ENCODE measurements at places on chromosomes 1 and 21.

- no peak for DNase-seq
These were observed 5.3 kb upstream of the LRRC39 start for GRCh38 chr1:100183370-100183769.

GRCh38 chr21:41186755-41187536 lies 19.0 kb downstream of the BACE2 start:
- no peak for DNase-seq

GRCh38 chr21:27564684-27565301 lies 597.9 kb upstream of the ADAMTS5 start:
- peak; percentile 9 for DNase-seq

- peak; percentile 46 for DNase-seq
These were observed 24.9 kb upstream of the TMEM52 start for GRCh38 chr1:1943834-1944570.

GRCh38 chr1:203080456-203080855 lies 5.4 kb downstream of the MYOG start:
- DNase-seq: no peak

GRCh38 chr1:95396557-95396956 lies 162.5 kb downstream of the RWDD3 start:
- no peak for DNase-seq

DNA sequence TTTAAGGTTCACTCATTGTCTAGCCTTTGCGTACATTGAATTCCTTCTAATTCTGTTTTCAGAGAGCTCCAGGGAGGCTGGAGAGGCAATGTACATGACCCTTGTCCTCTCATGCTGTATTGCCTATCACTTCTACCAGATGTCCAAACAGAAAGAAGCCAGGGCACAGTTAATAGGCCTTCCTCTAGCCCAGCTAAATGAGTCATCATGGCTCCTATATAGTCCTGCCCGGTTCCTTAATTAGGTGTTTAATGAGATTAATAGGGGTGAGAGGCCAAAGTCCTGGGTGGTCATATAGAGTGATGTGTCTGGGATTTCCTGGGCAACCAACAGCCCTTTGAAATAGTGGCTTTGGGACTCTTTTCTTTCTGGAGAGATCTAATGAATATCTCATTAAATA lies 76.3 kb downstream of the ZSCAN20 start:
- DNase-seq: no peak

DNA sequence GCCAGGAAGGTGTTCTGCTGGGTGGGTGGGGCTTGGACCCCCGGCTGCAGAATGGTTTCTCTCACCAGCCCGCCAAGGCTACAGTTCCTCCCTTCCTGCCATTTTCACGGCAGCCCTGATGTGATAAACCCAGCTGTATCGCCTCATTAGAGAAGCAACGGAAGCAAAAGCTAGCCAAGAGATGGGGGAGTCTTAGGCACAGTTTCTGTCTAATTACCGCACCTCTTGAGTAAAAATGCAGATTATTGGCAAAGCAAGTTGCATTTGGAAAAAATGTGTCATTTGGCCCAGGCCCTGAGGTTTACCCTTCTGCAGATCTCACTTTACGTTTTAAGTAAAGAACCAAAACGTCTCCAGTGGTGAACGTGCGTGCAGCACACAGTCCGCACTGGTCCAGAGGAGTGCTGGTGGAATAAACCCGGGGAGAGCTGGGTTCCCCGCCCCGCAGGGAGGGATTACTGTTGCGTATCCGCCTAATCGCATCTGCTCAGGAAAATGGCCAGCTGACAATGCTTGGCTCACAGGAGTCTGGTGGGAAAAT lies 109.9 kb downstream of the GALNT2 start:
- DNase-seq: no peak

DNA sequence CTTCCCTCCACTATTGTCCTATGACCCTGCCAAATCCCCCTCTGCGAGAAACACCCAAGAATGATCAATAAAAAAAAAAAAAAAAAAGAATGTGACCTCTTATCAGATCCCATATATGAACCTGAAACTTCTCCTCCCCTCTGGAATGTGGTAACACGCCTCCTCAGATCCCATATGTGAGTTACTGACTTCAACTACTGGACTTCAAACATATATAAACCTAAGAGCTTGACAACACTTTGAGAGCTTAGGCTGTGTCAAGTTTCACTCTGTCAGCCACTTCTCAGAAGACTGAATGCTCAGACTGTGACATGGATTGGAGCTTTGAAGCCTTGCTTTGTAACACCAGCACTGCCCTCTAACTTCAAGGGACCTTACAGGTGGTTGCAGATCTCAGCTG lies 148.4 kb downstream of the COP1 start:
- DNase-seq: no peak

All from inflammatory macrophage treated with lipopolysaccharide for 1 hour (primary cell).